ENCODE measurements at places on chromosomes 7 and 10.

DNA sequence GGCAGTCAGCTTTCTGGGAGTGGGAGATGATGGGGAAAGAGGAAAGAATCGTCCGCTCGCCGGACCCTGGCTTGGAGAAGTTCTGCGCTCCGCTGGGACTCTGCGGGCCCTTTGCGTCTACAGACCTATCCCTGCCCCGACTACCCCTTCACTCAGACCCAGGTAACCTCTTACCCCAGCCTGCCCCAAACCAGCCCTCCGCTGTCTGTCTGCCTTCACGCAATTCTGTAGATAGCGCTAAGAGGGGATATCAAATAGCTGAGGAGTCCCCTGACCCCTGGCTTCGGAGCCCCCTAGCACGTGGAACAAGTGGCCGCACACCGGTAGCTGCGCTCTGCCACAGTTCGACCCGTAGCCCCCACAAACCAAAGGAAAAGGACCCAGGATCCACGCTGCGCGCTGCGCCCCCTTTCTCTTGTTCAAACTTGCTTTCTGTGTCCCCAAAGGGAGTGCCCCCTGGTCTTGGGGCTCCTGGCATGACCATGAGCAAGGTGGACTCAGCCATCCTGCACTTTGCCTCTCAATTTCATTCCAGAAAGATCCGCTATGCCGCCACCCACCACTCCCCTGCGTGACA is 7.0 kb downstream of the HOXA4 start:
- DNase-seq, result no peak

GRCh38 chr7:1948301-1948796 is 278.3 kb downstream of the ELFN1 start:
- no peak for DNase-seq

- DNase-seq, result no peak
Measured at GRCh38 chr10:20616918-20617810, 279.9 kb downstream of the NEBL start.

GRCh38 chr7:155948845-155949244 is 136.6 kb upstream of the SHH start:
- no peak for DNase-seq

GRCh38 chr10:13716081-13717071 is 129.6 kb downstream of the PRPF18 start:
- DNase-seq, result no peak

DNA sequence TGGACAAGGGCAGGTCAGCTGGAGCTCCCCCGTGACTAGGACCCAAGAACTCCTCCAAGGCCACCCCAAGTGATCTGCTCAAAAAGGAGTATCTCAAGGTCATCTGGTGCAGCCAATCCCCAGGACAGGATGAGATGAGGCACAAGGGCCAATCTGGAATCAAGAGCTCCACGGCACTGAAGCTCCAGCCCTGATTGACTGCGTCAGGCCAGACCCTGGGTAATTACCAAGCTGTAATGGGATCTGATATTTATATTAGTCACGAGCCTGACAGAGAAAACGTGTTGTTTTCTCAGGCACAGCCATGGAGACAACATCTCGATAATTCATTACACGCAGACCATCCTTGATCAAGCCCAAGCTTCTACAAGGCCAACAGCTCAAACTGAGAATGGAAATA is 4.2 kb downstream of the KCNMA1 start:
- no peak for DNase-seq

GRCh38 chr10:6195846-6196245 is 6.9 kb upstream of the PFKFB3 start:
- no peak for DNase-seq

DNA sequence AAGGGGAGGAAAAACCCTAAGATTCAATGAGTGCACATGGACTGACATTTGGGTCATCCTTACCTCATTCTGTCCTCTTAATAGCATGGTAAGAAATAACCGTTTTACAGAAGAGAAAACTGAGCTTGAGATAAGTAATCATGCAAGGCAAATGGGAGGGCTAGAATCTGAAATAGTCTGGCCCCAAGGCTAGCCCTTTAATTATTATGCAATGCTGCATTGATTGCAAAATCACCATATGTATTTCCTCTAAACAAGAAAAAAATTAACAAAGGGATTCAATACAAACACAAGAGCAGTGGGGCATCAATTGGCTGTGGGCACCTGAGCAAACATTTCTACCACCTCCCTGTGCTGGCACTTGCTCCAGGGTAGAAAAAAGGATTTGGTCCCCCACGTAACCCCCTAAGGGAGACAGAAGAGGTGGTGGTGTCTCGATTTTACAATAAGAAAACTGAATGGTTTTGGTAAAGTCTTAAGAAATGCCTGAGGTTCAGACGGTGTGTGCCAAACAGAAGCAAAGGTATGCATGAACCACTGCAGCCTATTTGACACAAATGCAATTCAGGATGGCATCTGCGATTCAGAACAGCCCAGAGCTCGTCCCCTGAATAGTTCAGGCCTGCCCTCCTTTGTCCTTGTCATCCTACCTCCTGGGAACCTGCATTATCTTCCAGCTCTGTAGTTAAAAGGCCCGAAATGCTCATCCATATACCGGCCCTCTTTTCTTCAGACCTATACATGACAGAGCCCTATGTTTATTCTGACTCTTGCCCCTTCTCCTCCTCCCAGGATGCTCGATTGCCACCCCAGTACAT is 23.6 kb downstream of the PIP4K2A start:
- no peak for DNase-seq

- DNase-seq, result no peak
Measured at GRCh38 chr7:15581352-15581951, 19.6 kb upstream of the AGMO start.

DNA sequence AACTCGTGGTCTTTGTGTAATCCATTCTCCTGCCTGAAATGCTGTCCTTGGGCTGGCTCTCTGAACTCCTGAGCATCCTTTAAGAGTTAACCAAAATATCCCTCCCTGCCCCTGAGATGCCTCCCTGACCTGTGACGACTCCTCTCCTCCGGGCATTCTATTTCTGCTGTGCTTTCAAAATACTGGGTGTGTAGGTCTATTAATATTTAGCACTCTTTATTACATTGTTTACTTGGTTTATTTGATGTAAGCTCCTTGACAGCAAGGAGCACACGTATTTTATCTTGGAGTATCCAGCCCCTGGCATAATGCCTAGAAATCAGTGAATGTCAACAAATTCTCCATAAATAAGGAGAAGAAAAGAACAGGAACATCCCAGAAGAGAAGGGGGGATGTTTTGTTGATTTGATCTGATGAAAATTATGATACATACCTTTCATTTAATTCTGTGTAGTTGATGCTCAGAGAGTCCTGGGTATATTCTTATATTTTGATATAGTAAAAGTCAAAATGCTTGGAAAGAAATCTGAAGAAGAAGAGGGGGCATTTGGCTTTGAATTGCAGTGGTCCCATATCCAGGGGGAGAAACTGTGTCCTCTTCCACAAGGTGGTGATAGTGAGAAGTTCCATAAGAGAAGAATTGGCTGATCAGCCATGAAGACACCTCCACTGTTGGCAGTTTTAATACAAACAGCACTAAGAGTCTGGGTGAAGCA is 107.7 kb upstream of the MPP7 start:
- DNase-seq, result no peak

DNA sequence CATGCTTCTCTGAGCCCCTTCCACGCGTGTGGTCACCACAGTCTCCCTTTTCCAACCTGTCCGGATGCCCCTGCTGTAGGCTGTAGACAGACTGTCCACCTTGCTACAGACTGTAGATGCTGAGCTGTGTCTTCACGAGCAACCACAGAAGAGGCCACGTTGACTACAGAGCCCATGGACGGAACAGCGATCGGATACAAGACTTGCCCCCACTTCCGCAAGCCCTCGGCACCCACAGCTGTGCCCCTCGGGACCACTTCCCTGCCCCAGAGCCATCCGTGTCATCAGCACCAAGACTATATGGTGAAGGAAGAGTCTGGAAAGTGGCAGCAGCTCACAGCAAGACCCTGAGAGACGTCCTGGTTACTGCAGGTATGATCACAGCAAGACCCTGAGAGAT is 491.4 kb downstream of the DNAJB6 start:
- DNase-seq, result no peak

GRCh38 chr10:35432781-35433338 is 96.6 kb downstream of the CCNY start:
- DNase-seq, result no peak

- DNase-seq, result no peak
Measured at GRCh38 chr7:26683277-26683676, 181.1 kb downstream of the SKAP2 start.

- DNase-seq, result no peak
Measured at GRCh38 chr7:54967377-54967776, 51.4 kb upstream of the EGFR start.

GRCh38 chr10:64070241-64070640 is 549.0 kb downstream of the REEP3 start:
- no peak for DNase-seq

- no peak for DNase-seq
Measured at GRCh38 chr7:106480161-106480579, 180.8 kb downstream of the CCDC71L start.

DNA sequence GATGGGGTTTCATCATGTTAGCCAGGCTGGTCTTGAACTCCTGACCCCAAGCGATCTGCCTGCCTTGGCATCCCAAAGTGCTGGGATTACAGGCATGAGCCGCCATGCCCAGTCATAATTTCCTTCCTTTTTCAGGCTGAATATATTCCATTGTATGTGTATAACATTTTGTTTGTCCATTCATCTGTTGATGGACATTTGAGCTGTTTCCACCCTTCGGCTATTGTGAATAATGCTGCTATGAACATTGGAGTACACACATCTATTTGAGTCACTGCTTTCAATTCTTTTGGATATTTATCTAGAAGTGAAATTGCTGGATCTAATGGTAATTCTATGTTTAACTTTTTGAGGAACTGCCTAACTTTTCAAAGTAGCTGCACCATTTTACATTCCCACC is 34.6 kb downstream of the TLX1 start:
- no peak for DNase-seq

GRCh38 chr7:105151152-105151551 is 137.1 kb downstream of the KMT2E start:
- no peak for DNase-seq

DNA sequence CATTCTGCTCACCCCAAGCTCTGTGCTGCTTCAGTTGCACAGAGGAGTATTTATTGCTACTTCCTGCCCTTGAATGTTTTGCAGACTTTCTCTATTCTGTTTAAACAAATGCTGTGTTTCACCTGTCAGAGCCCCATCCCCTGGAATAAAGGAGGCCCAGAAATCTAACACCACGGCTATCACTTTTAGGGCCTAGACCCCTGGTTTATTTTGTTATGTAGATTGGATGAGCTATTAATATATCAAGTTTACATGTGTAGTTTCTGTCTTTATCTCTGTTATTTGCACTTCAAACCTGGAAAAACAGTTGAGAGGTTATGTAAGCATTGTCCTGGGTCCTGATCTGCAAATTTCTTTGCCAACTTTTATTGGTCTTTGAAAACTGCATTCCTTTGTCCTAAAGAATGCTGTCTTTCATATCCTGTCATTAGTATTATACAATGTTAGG is 630.1 kb downstream of the PARD3 start:
- no peak for DNase-seq

DNA sequence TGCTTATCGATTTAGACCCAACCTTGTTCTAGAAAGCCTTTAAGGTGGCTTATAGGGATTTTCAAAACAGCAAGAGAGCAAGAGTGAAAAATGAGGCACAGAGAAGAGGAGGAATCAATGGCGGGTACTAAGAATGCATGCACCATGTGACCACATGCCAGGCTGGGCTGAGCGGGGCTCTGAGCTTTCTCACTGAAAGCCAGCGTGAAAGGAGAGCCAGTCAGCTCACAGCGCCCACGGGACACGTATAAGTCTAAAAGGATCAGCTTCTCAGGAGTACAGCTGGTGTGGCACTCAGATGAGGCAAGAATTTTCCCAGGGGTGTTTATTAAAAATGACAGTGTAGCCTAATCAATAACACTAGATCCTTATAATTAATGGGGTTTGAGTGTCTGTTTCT is 114.3 kb downstream of the SLIT1 start:
- DNase-seq, result no peak

DNA sequence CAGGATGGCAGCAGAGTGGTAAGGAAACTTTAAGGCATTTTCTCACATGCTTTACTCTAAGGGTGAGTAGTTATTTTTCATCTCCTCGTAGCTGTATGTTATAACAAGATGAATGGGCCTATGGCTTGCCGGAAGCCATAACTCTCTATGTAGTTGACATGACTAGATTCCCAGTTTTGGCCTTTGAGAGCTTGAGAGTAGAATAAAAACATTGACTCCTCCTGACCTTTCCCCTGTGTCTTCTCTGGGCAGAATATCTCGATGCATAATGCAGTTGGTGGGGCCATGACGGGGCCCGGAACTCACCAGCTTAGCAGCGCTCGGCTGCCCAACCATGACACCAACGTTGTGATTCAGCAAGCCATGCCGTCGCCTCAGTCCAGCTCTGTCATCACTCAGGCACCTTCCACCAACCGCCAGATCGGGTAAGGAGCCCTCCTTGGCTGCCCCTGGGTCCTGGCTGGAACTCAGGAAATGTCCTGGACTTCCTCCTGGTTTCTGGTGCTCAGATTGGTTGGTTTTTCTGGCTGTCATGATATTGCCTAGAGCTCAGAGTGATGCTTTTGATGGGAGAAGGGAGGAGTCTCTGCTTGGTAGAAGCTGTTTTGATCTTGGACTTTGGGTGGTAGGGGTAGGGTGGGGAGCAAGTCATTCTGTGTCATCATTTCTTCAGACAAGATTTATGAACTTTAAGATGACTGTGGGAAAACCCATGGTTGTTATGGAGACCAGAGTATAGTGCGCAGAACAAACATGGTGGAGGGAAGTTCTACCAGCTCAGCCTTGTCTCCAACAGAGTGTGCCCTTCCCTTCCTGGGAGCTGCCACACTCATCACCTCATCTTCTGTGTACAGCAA is 158.0 kb downstream of the CREB5 start:
- DNase-seq, result no peak

GRCh38 chr7:45001138-45001694 is 1.2 kb downstream of the CCM2 start:
- DNase-seq, result no peak

DNA sequence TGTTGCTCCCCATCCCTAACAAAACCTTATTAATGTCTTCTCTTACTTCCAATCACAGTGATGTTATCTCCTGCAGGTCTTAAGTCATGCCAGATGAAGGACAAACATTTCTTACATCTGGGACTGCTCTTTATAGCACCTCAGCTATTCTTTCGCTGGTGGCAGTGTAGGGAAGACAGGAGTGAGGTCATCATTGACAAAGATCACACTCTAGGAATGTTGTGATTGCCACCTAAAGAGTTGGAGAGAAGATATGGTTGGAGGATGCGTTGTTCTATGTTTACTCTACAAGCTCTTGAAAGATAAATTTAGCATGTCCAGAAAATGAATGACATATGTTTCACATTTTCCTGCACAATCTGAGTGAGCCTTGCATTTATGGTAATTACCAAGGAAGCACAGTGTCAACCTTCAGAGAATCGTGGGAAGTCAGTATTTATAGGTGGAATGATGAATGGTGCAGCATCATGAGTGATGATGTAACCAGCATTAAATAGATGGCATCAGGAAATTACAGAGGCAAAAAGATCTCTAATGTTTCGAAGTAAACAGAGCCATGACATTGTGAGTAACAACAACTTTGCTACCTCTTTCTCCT is 188.1 kb upstream of the STEAP1 start:
- DNase-seq, result no peak
